NCI-H187 (cell line): ENCODE measurements at places on chromosomes 6 and 20.

DNA sequence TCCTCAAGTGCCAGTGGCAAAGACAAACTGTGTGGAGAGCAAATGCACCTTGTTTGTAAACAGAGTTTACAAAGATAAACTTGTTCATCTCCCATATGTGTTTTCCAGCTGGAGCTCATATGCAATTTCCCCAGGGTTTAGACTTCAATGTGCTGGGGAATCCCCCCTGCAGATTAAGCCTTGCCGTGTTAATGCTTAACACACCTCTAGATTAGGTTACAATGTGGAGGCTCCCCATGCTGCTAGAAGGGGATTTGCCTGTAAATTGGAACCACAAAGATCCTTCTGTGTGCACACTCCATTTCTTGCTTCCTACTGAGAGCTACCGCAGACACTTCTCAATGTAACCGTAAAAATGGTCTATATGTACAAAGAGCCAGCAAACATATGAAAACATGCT, 263.1 kb downstream of the TBX18 start:
- DNase-seq = no peak

- no peak for DNase-seq
Measured at GRCh38 chr6:170388113-170388512, 81.6 kb downstream of the FAM120B start.

GRCh38 chr6:92810913-92811312, 608.4 kb downstream of the EPHA7 start:
- DNase-seq = peak; percentile 12

GRCh38 chr6:166420351-166420750, 37.6 kb upstream of the MPC1 start:
- DNase-seq = no peak

- no peak for DNase-seq
Measured at GRCh38 chr6:11430036-11430435, 107.5 kb upstream of the TMEM170B start.

DNA sequence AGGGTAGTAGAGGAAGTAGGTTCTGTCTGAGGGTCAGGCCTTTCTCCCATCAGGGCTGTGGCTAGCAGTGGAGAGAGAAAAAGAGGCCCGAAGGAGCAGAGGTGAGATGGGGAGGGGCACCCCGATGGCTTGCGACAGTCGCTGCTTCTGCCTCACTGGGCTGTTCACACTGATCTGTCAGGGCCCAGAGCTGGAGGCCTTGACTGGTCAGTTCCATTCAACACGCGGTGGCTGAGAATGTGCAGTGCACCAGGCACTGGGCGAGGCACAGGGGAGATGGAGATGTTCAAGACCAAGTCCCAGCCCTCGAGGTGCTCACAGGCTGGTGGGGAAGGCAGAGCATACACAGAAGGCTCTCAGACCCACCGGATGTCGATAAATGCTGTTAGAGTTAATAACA, 21.4 kb downstream of the SLC12A5 start:
- no peak for DNase-seq

DNA sequence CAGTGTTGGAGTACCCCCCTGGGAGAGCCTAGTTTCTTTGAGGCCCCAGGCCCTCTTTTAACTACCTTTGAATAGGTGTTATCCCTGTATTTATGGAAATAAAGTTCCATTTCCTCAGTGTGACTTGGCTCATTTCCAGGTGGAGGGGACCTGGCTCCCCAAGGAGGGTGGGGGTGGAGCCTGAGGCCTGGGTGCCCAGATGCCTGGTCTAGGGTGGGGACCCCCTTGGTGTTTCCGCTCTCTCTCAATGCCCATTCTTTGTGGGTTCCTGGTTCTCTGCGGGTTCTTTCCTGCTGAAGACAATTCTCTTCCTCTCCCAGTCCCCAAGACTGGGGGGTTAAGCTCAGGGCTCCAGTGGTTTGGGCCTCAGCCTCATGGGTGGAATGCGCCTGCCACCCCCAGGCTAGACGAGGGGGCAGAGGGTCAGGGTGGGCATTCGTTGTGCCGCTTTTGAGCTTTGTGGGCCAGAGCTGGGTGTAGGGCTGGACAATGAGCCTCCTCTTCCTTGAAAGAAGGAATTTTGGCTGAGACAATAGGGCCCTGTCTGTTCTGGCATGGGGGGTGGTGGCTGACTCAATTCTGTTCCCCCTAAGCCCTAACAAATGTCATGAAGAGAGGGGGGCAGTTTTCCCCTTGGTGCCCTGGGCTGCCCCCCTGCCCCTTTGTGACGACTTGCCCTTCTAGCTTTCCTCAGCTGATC, 686 bp upstream of the EGFL8 start:
- no peak for DNase-seq

GRCh38 chr6:129657483-129657882, 52.5 kb downstream of the ARHGAP18 start:
- DNase-seq = no peak

- DNase-seq = no peak
Measured at GRCh38 chr20:577167-577791, 32.8 kb downstream of the TCF15 start.

GRCh38 chr6:106097411-106098231, 11.5 kb downstream of the PRDM1 start:
- DNase-seq = peak; percentile 3

DNA sequence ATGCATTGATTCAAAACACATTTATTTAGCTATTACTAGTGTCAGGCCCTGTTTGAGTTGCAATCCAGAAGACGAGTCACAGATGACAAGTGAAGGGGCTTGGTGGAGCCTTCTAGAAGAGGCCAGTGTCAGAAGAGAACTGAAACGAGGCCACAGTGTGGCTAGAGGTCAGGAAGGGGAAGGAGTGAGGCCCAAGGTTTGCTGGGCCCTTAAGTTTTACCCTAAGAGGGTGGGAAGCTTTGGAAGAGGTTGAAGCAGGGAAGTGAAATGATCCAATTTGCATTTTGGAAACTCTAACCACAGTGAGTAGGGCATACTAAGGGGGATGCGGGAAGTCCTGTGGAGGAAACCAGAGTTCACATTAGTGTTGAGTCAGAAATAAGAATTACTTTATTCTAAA, 25.0 kb downstream of the TTK start:
- DNase-seq = no peak

DNA sequence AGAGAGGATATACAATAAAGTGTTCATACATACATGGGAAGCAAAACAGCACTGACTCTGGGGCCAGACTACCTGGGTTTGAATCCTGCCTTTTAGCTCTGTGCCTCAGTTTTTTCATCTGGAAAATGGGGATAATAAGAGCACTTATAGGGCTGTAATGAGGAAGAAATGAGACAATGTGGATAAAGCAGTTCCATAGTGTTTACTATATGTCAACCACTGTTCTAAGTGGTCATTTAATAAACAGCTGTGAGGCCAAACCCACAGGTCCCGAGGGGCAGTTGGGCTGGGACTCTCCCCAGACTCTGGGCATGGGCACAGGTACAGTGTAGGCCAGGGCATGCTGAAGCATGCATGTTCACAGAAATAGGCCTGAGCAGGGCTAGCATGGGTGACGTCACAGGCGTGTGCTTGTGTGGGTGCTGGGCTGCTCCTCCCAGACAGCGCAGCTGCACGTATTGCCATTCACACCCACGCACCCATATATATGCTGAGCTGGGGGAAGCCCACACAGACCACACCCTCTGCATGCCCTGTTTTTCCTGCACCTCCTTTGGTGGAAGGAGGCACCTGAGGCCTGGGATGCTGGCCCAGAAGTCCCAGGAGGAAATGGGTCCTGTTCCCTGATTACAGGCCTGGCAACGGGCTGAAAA, 3.5 kb upstream of the PLCG1 start:
- DNase-seq = no peak

- peak; percentile 9 for DNase-seq
Measured at GRCh38 chr6:39841291-39841690, 49.1 kb downstream of the DAAM2 start.

DNA sequence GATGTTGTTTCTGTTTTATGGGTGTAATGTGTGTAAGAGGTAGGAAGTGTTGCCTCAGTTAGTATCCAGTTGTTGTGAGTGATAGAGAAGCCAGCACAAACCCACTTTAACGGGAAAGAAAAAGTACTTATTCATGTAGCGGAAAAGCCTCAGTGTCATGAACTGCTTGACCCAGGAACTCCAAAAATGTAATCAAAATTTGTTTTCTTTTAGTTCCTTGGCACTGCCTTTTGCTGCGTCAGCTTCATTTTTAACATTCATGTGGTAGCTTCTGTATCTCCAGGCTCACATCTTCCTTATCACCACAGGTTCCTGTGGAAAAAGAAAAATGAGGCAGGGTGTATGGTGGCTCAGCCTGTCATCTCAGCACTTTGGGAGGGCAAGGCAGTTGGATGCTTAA, 46.4 kb upstream of the CCDC28A start:
- DNase-seq = no peak

DNA sequence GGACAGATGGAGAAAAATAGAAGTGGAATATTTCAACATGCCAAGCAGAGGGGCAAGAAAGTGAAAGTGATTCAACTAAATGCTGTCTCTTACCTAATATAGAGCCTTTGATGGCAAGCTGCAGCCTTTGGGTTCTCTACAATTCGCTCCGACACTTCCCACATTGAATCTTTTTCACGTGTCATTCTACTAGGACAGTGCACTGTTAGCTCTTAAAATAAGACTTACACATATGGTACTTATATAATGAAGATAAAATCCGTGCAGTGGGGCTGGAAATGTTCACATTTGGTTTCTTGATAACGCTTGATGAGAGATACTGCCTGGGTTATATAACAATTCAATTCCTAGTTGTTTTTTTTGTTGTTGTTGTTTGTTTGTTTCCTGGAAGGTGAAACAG, 502.4 kb downstream of the LMBRD1 start:
- no peak for DNase-seq

- no peak for DNase-seq
Measured at GRCh38 chr20:23048283-23049200, 930 bp downstream of the THBD start.

- no peak for DNase-seq
Measured at GRCh38 chr6:11791354-11792107, 12.9 kb upstream of the ADTRP start.

DNA sequence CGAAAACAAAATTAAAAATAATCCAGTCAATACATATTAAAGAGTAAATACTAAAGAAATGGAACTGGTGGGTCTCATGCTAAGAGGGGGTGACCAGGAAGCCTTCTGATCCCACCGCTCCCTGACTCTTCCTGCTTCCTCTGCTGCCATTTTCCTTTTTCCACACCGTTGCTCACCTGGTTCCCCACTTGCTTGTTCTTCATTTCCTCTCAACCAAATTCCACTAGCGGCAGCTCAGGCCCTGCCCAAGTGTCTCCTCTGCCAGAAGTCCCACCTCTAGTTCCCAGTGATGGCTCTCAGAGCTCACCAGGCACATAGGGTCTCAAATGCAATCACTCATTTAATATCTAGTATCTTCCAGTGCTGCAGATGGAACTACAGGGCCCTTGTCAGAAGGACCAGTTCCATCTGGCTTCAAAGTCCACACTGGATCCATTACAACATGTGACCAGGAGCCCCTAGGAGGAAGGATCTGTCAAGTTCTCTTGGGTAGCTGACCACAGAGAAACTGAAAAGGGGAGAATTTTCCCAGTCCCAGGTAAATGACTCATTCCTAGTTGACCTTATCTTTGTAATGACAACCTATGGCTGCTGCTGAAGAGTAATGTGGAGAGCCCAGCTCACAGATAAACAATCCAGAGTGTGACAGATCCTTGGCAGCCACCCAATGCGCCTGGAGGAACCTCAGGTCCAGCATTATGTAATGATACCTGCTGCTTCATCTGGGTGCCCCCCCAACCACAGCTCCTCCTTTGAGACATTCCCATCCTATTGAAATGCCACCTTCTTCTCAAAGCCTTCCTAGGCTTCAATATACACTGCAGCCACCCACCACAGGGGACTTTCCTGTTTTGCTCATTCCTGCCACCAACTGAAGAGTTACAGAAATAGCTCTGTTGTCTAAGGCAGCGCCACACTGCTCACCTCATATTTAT, 38.2 kb downstream of the ELMO2 start:
- DNase-seq = no peak

GRCh38 chr20:18532626-18533025, 24.9 kb downstream of the SEC23B start:
- DNase-seq = no peak

GRCh38 chr6:5174756-5175549, 85.8 kb downstream of the LYRM4 start:
- DNase-seq = no peak

GRCh38 chr6:109306733-109307132, 75.5 kb downstream of the CD164 start:
- no peak for DNase-seq

DNA sequence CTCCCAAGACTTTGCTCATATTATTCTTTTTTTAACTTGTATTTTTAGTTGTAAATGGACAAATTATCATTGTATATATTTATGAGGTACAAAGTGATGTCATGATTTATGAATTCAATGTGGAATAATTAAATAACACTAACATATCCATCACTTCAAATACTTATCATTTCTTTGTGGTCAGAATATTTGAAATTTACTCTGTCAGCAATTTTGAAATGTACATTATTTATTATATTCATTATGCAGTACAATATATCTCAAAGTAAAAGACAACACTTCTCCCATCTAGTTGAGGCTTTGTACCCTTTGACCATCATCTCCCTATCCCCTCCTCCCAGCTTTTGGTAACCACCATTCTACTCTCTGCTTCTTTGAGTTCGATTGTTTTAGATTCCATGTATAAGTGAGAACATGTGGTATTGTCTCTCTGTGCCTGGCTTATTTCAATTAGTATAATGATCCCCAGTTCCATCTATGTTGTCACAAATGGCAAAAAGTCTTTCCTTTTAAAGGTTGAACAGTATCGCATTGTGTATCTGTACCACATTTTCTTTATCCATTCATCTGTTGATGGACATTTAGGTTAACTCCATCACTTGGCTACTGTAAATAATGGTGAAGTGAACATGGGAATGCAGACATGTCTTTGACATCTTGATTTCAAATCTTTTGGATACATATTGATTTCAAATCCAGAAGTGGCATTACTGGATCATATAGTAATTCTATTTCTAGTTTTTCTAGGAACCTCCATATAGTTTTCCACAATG, 197.2 kb downstream of the KIF6 start:
- DNase-seq = no peak

GRCh38 chr20:16423311-16424212, 149.7 kb downstream of the KIF16B start:
- DNase-seq = no peak

- DNase-seq = no peak
Measured at GRCh38 chr6:36925809-36926208, 28.7 kb upstream of the PI16 start.

DNA sequence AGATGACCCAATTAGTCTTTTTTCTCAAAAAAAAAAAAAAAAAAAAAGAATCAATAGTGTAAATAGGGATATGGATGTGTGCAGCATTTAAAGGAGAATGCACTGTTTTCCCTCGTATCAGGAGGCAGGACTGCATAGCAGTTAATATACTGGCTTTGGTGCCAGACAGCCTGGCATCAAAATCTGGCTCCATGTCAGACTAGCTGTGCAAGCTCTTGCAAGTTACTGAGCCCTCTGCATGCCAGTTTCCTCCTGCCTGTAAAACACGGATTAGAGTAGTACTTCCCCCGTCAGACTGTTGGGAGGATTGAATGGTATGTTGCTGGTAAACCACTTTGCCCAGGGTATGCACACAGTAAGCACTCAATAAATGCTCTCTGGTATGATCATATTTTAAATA, 594.2 kb upstream of the CHD6 start:
- DNase-seq = no peak
